ENCODE measurements at places on chromosomes 4 and X.

DNA sequence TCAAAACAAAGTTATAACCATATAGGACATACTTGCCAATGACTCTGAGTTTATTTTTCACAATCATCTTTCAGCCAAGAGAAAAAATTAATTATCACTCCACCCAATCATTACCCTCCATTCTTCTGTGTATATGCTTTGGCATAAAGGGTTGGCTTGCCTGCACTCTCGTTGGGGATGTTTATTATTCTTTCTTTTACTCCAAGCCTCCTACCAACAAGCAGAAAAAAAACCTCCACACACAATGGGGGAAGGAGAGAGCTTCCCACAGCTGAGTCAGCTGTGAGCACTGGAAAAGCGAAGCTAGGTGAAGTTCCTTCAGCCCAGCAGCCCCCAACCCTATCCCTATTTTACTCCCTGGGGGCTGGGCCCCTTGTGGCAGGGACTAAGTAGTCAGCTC, 1.5 kb downstream of the OPHN1 start:
- DNase-seq = no peak

DNA sequence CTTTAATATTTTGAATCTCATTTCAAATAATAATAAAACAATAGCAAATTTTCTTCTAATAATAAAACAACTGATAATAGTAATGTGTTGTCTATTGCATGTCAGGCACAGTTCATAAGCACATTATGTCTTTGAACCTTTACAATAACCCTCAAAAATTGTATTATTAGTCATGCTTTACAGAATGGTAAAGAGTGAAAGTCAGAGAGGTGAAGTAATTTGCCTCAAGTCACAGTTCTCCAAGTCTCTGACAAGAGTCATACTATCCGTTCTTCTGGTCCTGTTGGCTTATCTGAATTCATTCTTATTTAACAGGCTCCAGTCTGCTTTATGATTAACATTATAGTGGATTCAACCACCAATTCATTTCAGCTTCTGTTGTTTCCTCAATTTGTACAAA, 313.0 kb downstream of the AFF2 start:
- no peak for DNase-seq

- DNase-seq = no peak
These were observed 18.8 kb upstream of the RPS6KA3 start for GRCh38 chrX:20285511-20285910.

DNA sequence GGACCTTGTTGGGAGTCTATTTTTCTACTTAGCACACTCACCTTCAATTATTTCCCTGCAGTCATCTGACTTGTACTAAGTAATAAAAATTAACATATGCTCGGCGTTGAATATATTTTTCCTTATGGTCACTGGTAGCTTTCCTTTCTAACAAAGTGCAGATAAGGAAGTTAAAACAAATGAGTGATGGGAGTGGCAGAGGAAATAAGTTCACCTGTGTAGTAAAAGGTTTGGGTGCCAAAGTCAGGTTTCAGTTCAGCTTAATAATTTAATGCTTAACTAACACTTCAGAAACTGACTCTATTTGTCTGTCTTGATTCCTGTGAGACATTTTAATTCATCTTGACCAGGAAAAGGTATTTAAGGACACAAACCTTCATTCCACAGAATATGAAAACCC, 184.4 kb downstream of the PCDH7 start:
- DNase-seq = no peak

Data from activated CD4-positive, alpha-beta T cell treated with anti-CD3 and anti-CD28 coated beads, Interleukin-2, amount 50 U/mL, for 24 hours (primary cell).